ENCODE measurements at places on chromosomes 2 and 18.

GRCh38 chr2:129862668-129863067 is 116.8 kb upstream of the RAB6C start:
- DNase-seq, result no peak

DNA sequence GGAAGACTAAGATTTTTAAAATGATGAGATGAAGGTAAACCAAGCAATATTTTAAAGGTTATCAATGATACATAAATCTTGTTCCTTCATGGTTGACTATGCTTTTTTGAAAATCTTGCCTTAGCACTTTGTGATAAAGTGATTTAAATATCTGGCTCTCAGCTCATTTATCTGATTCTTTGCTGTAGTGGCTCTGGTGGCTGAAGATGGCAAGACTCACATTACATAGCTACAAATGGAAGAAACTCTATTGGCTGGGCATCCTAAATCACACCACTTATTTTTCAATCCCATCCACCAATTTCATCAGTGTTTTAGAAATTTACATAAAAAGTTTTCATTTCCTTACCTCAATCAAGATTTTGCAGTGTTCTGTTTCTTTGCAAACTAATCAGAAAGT is 16.6 kb upstream of the APCDD1 start:
- DNase-seq, result no peak

DNA sequence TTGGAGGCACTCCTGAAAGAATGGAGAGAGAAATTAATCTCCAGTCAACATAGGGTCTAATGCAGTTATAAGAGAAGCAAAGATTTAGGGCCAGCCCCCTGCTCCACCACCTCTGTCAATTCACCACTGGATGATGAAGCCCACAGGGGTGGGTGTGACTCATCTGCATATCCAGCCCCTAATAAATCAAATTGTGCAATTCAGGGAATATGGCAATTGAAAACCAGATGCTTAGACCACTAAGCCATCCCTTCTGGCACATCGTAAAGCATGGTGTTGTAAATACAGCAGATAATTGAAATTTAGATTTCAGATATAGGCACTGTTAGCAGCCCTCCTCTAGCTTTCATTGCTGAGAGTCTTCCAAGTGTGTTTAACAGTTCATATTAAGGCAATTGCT is 541.4 kb downstream of the PARD3B start:
- DNase-seq, result no peak

DNA sequence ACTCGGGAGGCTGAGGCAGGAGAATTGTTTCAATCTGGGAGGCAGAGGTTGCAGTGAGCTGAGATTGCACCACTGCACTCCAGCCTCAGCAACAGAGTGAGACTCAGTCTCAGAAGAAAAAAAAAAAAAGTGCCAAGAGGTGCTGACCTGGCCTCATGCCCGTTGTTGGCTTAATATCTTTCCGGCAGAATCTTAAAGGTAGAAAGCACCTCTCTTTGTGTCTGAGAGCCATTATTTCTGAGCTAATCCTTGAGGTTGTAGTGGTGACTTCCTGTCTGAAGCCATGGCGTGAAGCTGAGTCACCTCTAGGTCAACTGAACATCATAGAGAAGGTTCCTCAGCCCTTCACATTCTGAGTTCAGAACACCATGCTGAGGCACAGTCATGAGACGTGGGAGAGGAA is 60.4 kb downstream of the WDSUB1 start:
- no peak for DNase-seq

DNA sequence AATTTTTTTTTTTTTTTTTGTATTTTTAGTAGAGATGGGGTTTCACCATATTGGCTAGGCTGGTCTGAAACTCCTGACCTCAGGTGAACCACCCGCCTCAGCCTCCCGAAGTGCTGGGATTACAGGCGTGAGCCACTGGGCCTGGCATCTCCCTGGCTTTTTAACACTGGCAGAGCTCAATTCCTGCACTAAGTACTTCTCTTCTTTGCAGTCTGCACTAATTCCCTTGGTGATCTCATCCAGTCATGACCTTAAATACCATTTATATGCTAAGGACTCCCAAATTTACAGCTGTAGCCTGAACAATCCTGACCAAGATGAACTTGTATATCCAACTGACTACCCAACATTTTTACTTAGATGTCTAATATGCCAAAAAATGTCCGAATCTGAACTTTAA is 10.2 kb downstream of the PREPL start:
- DNase-seq, result no peak

DNA sequence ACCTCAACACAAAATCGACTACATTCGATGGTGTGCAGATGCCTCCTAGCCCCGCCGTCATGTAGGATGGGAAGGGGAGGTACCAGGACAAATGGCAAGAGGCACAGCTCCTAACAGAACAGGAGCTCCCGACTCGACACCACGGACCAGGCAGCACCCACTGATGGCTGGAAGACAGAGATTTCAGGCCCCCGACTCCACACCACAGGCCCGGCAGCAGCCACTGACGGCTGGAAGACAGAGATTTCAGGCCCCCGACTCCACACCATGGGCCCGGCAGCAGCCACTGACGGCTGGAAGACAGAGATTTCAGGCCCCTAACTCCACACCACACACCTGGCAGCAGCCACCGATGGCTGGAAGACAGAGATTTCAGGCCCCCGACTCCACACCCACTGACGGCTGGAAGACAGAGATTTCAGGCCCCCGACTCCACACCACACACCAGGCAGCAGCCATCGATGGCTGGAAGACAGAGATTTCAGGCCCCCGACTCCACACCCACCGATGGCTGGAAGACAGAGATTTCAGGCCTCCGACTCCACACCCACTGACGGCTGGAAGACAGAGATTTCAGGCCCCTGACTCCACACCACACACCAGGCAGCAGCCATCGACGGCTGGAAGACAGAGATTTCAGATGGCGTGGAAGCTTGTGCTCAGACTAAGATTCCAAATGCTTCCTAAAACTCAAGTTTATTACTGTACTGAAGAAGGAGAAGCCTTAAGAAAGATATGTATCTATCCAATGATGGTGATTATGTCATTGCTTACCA is 135.5 kb downstream of the EIPR1 start:
- DNase-seq, result no peak

DNA sequence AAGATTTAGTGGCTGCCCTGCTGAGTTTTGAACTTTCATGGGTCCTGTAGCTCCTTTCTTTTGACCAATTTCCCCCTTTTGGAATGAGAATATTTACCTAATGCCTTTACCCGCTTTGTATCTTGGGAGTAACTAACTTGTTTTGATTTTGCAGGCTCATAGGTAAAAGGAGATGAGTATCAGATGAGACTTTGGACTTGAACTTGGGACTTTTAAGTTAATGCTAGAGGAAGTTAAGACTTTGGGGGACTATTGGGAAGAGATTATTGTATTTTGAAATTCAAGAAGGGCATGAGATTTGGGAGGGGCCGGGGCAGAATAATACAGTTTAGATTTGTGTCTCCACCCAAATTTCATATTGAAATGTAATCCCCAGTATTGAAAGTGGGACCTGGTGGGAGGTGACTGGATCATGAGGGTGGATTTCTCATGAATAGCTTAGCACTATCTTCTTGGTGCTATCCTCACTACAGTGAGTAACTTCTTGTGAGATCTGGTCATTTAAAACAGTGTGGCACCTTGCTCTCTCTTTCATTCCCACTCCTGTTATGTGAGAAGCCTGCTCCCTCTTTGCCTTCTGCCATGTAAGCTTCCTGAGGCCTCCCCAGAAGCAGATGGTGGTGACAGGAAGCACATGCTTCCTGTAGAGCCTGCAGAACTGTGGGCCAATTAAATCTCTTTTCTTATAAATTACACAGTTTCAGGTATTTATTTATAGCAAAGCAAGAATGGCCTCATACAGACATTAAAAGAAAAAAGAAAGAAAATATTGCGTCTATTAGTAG is 6.1 kb downstream of the ADI1 start:
- no peak for DNase-seq

- DNase-seq, result peak; percentile 14
Measured at GRCh38 chr2:199163613-199164458, 293.9 kb downstream of the SATB2 start.

- DNase-seq, result no peak
Measured at GRCh38 chr18:57929922-57930321, 114.1 kb upstream of the NEDD4L start.

DNA sequence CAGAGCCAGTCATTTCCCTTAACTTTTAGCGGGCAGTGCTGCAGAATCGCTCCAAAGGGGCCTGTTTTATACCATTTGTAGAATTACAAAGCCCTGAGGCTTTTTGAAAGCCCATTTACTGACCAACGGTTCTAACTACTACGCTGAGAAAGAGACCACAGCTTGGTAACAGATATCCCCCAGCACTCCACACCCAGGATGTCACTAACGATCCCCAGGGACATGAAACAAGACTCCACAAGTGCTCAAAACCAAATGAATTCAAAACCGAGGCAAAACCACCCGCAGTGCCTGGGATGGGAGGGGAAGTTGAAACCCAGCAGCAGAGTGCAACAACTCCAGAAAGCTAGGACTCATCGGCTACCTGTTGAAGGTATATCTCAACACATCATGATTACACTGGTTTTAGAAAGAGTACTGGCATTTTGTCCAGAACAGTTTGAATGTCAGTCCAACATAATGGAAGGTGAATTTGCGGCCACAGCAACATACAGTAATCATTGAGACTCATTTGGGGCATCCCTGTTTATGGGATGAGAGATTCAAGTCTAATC is 33.6 kb upstream of the LRP2 start:
- no peak for DNase-seq

DNA sequence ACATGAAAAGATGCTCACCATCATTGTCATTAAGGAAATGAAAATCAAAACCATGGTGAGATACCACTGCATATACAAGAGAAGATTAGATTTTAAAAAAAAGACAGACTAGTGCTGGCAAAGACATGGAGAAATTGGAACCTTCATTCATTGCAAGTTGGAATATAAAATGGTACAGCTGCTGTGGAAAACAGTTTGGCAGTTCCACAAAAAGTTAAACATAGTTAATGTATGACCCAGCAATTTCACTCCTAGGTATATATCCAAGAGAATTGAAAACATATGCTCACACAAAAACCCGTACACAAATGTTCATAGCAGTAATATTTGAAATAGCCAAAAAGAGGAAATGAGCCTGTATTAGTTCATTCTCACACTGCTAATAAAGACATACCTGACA is 33.7 kb upstream of the MBOAT2 start:
- no peak for DNase-seq

GRCh38 chr2:5353565-5353964 is 338.6 kb upstream of the SOX11 start:
- DNase-seq, result no peak

GRCh38 chr2:151634736-151635467 is 99.4 kb downstream of the NEB start:
- DNase-seq, result no peak

- DNase-seq, result no peak
Measured at GRCh38 chr2:16183345-16183744, 243.0 kb downstream of the MYCN start.

DNA sequence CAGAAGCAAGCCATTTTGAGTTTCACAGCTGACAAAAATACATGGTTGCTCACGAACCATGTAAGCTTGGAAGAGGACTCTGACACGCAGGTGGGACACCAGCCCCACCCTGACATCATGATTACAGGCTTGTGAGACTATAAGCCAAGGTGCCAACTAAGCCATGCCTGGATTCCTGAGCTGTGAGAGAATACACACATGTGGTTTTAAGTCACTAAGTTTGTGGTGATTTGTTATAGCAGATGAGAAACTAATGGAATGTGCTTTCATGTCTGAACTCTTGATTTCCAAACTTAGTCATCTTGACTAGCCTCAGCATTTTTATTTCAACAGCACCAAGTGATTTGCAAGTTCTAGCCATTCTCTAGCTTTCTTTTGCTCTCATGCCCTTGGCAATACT is 676.1 kb upstream of the CELF4 start:
- DNase-seq, result no peak

GRCh38 chr2:217260441-217261115 is 400.7 kb upstream of the TNP1 start:
- DNase-seq, result no peak
